ENCODE measurements at places on chromosomes 16 and 17.

DNA sequence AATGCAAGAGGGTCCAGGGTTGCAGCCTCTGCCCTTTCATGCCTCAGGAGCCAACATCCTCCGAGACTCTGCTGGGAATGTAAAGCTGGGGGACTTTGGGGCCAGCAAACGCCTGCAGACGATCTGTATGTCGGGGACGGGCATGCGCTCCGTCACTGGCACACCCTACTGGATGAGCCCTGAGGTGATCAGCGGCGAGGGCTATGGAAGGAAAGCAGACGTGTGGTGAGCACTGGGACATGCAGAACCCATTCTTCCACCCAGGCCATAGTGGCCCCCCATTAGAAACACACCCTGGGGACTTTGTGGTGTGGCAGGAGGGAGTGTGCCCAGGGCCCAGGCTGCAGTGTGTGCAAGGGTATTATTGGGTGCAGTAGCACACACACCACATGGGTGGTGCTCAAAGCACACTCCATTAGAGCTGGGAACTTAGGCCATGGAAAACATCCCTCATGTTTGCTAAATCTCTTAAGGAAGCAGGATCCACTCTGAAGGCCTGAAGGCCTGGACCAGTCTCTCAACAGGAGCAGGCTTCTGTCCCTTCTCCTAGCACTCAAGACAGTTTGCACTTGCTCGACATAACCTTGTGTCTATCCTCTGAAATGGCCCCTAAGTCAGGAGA is 7.6 kb downstream of the LIMD2 start:
- DNase-seq: no peak

- no peak for DNase-seq
These were observed 145.3 kb upstream of the PLCG2 start for GRCh38 chr16:81633680-81634379.

GRCh38 chr16:13193721-13194120 is 292.3 kb downstream of the SHISA9 start:
- DNase-seq: no peak

DNA sequence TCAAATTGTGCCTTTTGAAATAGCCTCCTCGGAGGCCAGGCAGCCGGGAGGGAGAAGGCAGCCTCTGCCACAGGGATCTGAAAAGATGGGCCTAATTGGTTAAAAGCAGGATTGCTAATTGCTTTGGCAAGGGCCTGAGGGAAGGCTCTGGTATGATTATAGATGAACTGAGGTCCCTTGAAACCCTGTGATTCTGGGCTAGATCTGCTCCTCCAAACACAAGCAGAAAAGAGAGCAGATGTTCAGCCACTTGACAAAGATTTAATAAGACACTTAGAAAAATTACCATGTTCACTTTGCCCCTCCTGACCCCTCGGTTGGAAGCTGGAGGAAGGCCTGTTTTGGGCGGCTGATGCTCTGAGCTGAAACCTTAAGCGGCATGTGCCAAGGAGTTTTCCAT is 209.5 kb upstream of the MPHOSPH6 start:
- no peak for DNase-seq

DNA sequence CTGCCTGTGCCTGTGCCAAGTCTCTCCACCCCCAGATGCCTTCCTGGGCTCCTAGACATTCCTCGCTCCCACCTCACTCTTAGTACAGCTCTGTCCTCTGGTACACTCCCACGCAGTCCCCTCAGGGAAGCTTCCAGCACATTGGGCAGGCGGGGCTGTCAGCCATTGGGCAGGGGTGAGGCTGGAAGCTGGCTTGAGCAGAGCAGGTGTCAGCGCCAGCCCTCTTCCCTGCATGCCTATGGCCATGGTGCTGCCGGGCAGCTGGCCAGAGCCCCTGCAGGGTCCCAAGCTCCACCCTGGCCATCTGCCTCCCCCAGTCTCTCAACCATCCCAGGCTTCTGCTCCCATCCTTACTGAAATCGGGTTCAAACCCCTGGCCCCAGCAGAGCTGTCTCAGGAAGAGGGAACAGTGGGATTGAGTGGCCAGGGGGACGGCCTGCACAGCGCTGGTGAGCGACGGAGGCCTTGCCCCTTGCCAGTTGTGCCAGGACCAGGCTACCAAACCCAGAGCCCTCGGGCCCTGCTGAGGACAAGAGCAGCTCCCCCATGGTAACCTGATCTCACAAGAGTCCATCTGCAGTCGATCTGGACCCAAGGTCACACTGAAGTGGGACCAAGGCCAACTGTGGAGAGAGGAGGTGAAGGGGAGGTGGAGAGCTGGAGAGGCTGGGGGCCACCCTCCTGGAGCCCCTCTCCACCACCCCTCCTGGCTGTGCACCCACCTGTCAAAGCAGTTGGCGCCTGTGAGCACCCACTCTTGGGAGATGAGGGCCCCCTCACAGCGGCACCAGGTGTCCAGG is 2.4 kb upstream of the B9D1 start:
- DNase-seq: no peak

- DNase-seq: no peak
These were observed 106.7 kb downstream of the MSI2 start for GRCh38 chr17:57362797-57363556.

- DNase-seq: no peak
These were observed 212.8 kb upstream of the CDH8 start for GRCh38 chr16:62249069-62249468.

Data from CD4-positive, alpha-beta T cell treated with Interleukin-2 at 100 ng/mL for 4 hours (primary cell).